ENCODE measurements at places on chromosomes 7 and 10. TPM values are rescaled to one million over a fixed set of nuclear protein-coding genes. Genes with fewer than 3 reads are reported as not detected.

The GPR15LG gene
- total RNA-seq: 98.0 TPM

The LHFPL3 gene
- total RNA-seq: not detected

The LRRD1 gene
- 0.49 TPM for total RNA-seq

The VAX1 gene
- total RNA-seq: not detected

DNA sequence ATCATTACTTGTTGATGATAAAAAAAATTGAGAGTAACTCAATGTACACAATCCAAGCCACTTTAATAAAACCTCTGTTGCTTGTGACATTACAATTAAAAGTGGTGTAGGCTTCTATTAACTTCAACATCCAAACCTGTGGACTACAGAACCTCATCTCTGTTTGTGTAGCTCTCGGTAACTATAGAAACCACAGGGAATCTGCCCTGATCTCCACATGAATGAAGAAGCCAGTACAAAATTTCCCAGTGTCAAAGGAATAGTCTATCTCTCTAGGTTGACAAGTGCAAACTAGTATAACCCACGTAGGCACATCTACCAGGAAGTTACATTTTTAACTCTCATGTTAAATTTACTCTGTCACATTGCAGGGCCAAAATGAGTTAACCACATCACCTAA, 204.3 kb downstream of the CHCHD3 start:
- no peak for DNase-seq

DNA sequence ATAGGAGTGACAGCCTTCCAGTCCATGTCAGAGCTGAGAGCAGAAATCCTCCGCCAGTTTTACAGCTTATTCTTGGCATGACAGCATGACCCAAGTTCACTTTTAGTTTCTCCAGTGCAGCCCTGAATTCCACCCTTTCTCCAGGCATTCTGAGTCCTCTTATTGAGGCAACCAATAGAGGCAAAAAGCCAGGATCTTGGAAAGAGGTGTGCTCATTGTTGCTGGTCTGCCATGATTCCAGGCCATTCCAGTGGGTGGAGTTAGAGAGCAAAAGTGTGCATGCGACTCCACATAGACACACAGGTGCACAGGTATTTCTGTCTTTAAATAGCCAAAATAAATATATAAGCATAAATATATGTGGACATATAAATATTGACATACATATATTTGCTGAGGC, 224.7 kb upstream of the ADARB2 start:
- DNase-seq: no peak

- no peak for DNase-seq
Measured at GRCh38 chr10:30671026-30671616, 41.6 kb upstream of the LYZL2 start.

- DNase-seq: no peak
Measured at GRCh38 chr10:17214526-17214925, 13.1 kb upstream of the TRDMT1 start.

DNA sequence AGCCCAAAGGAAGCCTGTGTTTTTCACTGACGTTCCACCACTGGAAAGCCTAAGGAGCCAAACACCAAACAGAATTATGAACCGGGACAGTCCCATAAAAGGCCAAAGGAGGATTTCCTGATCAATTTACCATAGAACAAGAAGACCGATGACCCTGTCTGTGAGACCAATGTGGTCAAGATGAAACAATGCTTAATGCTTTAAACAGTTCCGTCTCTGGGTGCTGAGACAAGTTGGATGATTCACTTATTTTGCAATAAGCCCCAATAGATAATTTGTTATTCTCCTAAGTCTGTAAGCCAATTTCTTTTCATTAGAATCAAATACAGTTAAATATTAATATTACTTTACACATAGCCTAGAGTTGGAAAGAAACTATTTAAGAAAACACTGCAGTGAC, 134.9 kb downstream of the MICU1 start:
- no peak for DNase-seq

Data from vagina (tissue), 2 donors.